ENCODE measurements at places on chromosomes 7 and 10. TPM values are rescaled to one million over a fixed set of nuclear protein-coding genes. Genes with fewer than 3 reads are reported as not detected.

DNA sequence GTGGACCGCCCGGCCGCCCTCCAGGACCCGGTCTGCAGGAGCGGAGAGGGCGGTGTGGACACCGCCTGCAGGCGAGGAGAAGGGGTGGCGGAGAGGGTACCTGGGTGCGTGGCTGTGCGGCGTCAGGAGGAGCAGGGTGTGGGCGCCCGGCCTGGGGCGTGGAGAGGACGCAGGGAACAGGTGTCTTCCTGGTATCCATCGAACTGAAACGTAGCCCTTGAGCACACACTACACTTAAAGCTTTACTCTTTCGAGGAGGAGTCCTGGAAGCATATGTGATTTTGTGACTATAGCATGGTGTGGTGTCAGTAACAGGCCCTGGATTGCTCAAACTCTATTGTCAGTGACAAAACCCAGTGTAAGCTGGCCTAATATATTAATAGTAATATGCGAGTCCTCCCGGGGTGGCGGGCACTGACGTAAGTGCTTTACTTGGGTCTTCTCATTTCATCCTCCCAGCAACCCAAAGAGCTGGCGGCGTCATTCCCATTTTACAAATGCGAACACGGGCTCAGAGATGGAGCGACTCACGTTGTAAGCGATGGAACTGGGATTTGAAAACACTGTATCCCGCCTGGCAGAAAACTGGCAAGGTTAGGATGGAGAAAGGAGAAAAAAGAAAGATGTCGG lies 508 bp upstream of the TECPR1 start:
- H3K4me1 ChIP-seq, result peaks cover 28% of the 10 kb centered on the region
- no peaks in the 10 kb centered on the region for H3K27me3 ChIP-seq
- peaks cover 7% of the 10 kb centered on the region for H3K36me3 ChIP-seq
- peak overlapping the region; percentile 77 for H3K4me3 ChIP-seq

- no peak overlapping the region for H3K4me3 ChIP-seq
- DNase-seq, result no peak
- H3K27me3 ChIP-seq, result no peaks in the 10 kb centered on the region
- H3K4me1 ChIP-seq, result peaks cover 4% of the 10 kb centered on the region
- H3K27ac ChIP-seq, result peak overlapping the region; percentile 30
These were observed 55.0 kb downstream of the KIAA1549 start for GRCh38 chr7:138926241-138926612.

GRCh38 chr10:103367379-103367781 lies 396 bp upstream of the TAF5 start:
- peak overlapping the region; percentile 90 for H3K27ac ChIP-seq
- H3K4me3 ChIP-seq, result peak overlapping the region; percentile 71
- H3K27me3 ChIP-seq, result no peaks in the 10 kb centered on the region
- H3K4me1 ChIP-seq, result peaks cover 2% of the 10 kb centered on the region
- no peaks in the 10 kb centered on the region for H3K36me3 ChIP-seq
- DNase-seq, result no peak

Gene GBX1
- total RNA-seq, result not detected

Gene UFSP1
- 2.7 TPM for total RNA-seq

Gene LRRD1
- 0.05 TPM for total RNA-seq
